ENCODE measurements at places on chromosomes 4 and X.

DNA sequence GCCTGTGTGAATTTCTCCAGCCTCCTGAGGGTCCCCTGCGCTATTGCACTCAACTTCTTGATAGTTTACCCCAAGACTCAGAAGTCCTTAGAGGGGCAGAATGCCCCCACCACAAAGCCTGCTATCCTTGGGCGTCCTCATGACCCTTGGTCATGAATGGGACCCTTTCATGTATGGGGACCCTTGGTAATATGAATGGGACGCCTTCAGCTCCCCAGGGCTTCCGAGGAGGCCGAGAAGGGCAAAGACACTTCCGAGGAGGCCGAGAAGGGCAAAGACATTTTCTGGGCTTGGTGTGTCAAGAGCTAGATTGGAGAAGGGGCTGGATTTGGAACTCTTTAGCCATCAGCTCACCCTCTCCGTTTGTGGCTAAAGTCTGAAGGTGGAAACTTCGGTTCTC lies 8.6 kb downstream of the SHOX start:
- DNase-seq = no peak

- no peak for DNase-seq
These were observed 105.4 kb downstream of the ANXA3 start for GRCh38 chr4:78656968-78657445.

GRCh38 chr4:107685740-107686139 lies 34.3 kb downstream of the PAPSS1 start:
- no peak for DNase-seq

GRCh38 chr4:6109842-6110560 lies 90.3 kb downstream of the JAKMIP1 start:
- peak; percentile 36 for DNase-seq

Measured in neuronal stem cell (in vitro differentiated cells).